Gastroesophageal sphincter (tissue), 4 donors: ENCODE measurements at places on chromosomes 3 and 15. TPM values are rescaled to one million over a fixed set of nuclear protein-coding genes. Genes with fewer than 3 reads are reported as not detected.
A peak's percentile ranks its signal among the peaks of the same experiment; 100 is the strongest.

- ATAC-seq, result no peak
Observed at GRCh38 chr3:107461721-107462120, 61.0 kb upstream of the BBX start.

DNA sequence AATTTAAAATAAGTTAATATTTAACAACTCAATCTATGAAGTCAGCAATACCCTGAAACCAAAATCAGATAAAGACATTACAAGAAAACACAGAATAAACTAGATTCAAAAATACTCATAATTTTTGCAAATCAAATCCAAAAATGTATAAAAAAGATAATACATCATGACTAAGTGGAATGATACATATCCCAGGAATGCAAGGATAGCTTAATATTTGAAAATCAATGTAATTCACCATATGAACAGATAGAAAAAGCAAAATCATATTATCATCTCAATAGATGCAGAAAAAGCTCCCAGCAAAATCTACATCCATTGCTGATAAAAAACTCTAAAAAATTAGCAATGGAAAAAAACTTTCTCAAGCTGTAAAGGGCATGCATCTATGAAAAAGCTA is 70.5 kb downstream of the SETMAR start:
- no peak for ATAC-seq

DNA sequence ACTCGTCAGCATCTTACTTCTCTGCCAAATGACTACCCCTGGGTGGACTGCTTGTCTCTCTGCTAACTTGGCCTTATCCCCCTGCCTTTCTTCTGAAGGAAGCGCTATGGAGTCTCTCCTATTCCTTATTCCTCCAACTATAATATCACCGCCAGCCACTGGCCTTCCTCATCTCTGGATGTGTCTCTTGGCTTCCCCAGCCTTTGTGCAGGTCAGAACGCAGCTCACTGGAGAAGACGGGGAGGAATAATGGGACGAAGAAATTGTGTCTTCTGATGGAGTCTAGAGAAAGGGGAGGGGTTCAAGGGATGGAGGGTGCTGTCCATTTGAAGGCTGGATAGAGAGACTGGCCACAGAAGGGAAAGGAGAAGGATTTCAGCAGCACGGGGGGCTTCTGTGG is 16.9 kb downstream of the ITGA11 start:
- ATAC-seq, result no peak

- no peak for ATAC-seq
Observed at GRCh38 chr3:194045289-194045688, 90.7 kb upstream of the HES1 start.

- ATAC-seq, result no peak
Observed at GRCh38 chr15:69624816-69625215, 172.2 kb downstream of the RPLP1 start.

- ATAC-seq, result no peak
Observed at GRCh38 chr3:140754936-140755335, 77.1 kb downstream of the TRIM42 start.

NANOGP8 gene
- not detected for total RNA-seq

GRCh38 chr3:120153294-120153693 is 59.0 kb upstream of the GSK3B start:
- ATAC-seq, result no peak

DNA sequence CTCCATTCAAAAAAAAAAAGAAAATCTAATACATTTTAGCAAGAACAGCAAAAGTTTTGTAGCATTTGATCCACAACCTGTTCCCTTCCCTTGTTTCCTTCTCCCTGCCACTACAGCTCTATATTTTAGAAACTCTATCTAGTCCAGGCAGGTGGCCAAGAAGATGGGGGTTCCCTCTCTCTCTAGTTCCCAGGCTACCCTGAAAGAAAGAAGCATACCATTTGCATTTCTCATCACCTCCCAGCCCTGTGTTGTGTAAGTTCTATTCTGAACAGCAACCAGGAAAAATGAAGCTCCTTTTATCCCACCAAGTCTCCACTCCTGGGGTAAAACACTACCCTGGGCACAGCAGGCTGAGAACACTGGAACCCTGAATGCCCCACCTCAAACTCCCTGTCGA is 100.0 kb downstream of the PCCB start:
- ATAC-seq, result peak; percentile 72

DNA sequence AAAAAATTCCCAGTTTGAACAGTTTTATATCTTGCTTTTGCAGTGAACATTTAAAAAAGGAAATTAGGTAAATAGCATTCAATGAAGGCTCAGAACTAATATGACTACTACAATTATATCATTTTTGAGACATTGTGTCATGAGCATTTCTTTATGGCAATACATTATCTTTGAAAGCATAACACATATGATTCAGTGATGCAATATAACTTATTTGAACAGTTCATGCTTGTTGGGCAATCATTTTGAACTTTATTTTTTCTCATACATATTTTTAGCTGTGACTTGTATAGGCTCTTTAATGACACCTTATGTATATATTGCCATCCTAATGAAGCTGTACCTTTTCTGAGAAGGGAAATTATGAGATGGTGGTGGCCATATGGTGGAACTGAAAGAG is 828.6 kb upstream of the NR2F2 start:
- no peak for ATAC-seq

- ATAC-seq, result no peak
Observed at GRCh38 chr15:80594091-80594889, 100.8 kb upstream of the ABHD17C start.

GRCh38 chr15:90812171-90812957 is 56.0 kb upstream of the FURIN start:
- ATAC-seq, result no peak

GRCh38 chr3:173660645-173661299 is 263.2 kb downstream of the NLGN1 start:
- no peak for ATAC-seq

GRCh38 chr15:65789759-65790425 is 2.2 kb downstream of the DENND4A start:
- ATAC-seq, result no peak

- no peak for ATAC-seq
Observed at GRCh38 chr15:28974142-28974541, 88.4 kb downstream of the APBA2 start.

- ATAC-seq, result no peak
Observed at GRCh38 chr3:135674508-135674907, 291.0 kb upstream of the PPP2R3A start.

DNA sequence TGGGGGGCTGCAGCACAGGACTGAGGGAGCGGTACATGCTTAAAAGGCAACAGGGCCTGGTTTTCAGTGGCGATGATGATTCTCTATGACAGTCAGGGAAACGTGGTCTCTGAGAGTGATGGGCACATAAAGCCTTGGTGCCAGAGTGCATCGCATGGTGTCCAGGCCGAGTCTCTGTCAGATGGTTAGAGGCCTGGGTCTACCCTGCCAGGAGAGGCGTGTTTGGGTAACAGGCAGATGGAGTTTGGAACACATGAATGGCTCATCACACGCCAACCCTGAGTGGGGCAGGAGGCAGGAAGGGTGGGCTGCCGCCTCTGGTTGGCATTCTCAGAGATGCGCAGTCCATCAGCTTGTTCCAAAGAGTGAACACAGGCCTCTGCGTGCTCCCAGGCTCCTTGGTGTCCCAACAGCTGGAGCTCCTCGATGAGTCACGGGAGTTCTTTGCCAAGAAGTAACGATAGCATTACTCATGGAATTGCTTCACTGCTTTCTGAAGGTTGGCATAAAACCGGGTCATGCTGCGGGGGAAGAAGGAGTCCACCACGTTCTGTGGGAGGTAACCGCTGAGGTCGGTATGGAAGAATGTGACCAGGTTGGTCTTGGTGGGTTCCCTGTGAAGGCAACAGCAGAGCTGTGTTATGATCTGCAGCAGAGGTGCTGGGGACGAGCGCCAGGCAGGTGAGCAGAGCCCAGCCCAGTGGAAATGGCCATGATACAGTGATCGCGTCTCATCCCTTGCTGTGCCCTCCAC is 11.0 kb downstream of the STARD5 start:
- ATAC-seq, result peak; percentile 92

- ATAC-seq, result no peak
Observed at GRCh38 chr15:49946681-49947080, 172.4 kb downstream of the ATP8B4 start.

DNA sequence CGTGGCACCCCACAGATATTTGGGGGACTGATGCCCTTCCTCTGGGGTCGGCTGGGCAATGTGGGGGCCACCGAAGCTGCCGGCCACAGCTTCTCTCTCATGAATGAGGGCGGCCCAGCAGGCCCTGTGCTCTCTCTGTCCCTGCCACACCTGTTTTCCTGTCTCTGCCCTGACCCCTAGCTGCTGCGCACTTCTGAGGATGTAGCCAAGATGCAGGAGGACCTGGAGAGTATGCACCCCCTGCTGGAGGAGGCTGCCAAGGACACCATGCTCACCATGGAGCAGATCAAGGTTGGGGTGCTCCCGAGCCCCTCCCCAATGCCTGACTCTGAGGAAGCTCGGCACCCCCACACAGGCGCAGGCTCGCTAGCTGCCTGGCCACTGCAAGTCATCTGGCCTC is 59.7 kb downstream of the SEMA3G start:
- no peak for ATAC-seq

DNA sequence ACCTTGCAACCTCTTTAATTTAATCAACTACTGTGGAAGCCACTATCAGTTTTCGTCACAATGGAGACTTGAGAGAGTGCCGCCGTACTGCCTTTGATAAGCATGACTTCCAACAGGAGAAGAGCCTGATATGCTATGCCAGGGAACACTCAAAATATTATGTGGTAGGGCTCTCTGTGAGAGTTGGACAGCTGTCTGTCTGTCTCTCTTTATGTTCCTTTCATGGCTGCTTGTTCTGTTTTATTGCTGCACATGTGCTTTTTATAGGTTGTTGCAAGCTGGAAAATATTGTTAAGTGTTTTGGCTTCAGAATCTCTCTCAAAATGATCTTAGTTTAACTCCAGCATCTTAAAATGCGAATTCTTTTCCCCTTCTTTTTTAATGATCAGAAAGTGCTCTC is 249.4 kb upstream of the RARB start:
- no peak for ATAC-seq

GRCh38 chr3:111594205-111594604 is 941 bp downstream of the ZBED2 start:
- no peak for ATAC-seq

PLEKHO2 gene
- total RNA-seq, result 27.1 TPM

DNA sequence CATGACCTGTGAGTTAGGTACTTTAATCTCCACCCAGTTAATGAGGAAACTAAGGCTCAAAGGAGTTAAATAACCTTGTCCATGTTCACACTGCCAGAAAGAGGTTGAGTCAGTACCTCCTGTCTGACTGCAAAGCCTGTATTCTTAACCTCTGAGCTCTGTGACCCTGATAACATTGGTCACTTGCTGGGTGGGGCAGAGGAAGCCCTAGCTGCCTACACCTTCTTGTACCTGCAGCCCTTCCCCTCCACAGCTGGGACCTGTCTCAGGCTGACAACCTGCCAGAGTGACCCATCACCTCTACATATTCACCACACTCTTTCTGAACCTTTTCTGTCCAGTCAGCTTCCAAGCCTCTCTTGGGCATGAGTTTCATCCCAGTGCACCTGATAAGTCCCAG is 106.1 kb upstream of the HES1 start:
- ATAC-seq, result no peak

DNA sequence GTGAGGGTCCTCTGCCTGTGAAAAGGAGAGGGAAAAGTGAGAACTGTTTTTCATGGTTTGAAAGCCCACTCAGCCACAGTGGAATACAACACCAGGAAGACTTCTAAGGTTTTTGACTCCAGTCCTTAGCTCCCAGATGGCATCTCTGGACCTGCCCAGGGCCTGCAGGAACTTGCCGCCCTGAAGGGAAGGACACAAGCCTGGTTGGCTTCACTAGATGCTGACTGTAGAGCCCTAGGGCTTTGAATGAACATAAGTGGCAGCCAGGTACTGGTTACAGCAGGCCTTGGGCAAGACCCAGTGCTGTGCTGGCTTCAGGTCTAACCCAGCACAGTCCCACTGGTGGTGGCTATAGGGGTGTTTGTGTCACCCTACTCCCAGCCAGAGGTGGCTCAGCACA is 21.3 kb upstream of the TMEM266 start:
- ATAC-seq, result no peak

GRCh38 chr3:151300539-151300938 is 16.1 kb downstream of the GPR87 start:
- ATAC-seq, result no peak

GRCh38 chr3:185150561-185150960 is 2.3 kb downstream of the C3orf70 start:
- ATAC-seq, result no peak

GRCh38 chr3:46380471-46381221 is 9.9 kb downstream of the CCR5 start:
- no peak for ATAC-seq

GRCh38 chr3:169668072-169668956 is 4.8 kb upstream of the MECOM start:
- ATAC-seq, result peak; percentile 26

TTLL13 gene
- total RNA-seq, result 0.54 TPM

DNA sequence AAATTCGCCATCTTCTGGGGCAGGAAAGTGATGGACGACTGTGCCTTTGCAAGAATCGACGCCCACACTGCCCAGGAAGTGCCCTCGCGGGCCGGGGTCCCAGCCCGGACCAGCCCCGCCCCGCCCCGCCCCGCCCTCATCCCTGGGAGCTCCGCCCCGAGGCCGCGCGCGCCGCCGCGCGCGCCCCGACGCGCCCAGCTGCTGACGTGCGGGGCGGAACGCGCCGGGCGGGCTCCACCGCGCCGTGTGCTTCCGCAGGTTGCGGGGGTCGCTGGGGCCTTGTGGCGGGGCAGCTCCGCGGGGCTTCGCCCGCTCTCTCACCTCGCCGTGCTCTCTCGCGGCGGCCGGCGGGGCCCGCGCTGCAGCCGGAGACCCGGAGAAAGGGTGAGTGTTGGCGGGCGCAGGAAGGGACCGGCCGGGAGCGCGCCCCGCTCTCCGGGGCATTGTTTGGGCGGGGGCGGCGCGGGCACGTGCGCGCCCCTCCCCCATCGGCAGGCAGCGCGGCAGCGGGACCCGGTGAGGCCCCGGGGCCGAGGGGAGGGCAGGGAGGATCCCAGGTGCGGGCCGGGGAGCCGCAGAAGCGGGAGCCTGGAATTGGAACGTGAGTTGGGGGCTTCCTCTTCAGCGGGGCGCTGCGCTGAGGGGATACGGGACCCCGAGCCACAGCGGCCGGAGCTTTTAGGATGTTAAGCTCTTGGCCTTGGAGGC is at the start of gene YEATS2:
TSS of gene YEATS2 (plus strand) at position 188 of the 708 bp plus-strand sequence. CDS start 17,366 bp downstream, outside the sequence.
- ATAC-seq, result peak; percentile 91

GRCh38 chr3:15310491-15311370 is 21.7 kb downstream of the SH3BP5 start:
- peak; percentile 20 for ATAC-seq
